ENCODE measurements at places on chromosomes 2 and 18.

- no peak for DNase-seq
These were observed 26.4 kb downstream of the CELF4 start for GRCh38 chr18:37539236-37539635.

DNA sequence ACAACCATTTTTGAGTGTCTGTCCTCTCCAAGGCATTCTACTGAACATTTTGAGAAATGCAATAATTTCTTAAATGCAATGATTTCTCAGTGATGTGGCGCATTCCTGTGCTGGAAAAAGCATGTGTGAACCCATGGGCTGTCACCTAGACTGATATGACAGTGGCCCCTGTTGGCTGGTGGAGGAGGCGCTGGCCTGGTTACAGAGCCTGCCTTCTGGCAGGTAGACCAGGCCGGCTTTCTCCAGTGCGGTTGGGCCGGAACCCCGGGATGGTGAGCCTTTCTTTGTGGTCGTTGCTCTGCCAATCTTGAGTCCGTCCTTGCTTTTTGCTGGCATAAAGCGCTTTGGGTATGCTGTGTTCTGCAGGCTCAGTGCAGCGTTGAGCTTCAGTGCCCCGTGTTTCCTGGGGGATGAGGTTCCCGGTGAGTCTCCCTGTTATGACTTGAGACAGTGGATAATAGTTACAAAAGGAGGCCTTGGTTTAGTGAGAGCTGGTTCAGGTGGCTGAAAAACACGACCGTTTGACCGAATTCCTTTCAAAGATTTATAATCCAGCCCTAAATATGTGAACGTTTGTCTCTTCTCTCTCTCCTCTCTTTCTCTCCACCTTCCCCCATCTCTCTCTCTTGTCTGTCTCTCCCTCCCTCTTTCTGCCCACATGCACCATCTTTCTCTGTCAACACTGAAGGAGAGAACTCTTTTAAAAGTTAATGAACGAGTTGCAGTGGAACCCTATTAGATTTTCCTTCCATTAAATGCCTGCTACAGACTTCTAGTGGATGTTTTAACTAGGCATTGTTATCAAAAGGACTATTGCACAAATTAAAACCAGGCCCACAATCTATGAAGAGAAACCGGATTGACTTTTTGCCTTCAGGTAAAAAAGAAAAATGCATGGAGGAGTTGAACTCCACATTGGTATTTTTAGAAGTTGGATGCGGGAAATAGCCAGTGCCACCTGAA is 34.0 kb downstream of the TSHZ1 start:
- no peak for DNase-seq

- no peak for DNase-seq
These were observed 1303.1 kb upstream of the DDX18 start for GRCh38 chr2:116511426-116511825.

DNA sequence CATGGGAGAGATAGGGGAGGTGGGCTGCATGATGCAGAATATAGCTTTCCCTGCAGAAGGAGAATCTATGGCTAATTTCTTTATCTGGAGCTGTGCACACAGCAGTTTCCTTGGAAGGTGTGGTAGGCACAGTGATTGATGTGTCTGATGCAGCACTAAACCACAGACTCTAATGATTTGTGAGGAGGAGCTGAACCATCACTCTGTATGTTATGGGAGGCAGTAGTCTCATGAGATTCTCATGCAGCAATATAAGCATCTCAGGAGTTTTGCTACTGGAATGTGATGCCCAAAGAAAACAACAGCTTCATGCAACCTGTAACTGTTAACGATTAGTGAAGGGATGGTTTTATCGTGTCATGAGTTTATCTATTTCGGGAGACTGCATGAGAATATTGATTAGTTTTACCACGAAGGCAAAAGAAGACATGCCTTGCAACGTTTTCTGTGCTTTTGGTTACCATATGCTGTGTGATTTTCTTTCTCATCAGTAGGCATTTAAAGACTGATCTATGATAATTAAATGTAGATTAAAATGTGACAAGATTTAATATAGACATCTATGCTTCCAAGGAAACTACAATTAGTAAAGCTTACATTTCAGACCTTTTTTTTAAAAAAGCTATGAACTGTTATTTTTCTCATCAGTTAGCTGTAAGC is 286.8 kb downstream of the ARL6IP6 start:
- DNase-seq = no peak
